ENCODE measurements at places on chromosomes 7 and 10.

DNA sequence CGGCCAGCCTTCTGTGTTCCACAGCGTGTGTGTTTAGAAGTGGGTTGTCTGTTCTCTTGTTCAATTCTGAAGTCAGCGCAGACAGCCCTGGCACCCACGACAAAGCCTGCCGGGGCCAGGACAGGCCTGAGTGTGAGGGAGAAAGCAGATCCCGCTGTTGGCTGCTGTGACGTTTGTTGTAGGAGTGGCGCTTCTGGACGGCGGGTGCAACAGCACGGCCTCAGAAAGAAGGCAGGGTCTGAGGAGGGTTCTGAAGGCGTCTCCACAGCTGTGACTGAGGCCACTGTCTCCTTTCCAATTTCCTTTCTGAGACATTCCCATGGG, 76.2 kb downstream of the VIPR2 start:
- DNase-seq, result no peak

- DNase-seq, result no peak
Measured at GRCh38 chr7:105149827-105150226, 135.8 kb downstream of the KMT2E start.

- DNase-seq, result no peak
Measured at GRCh38 chr7:139749545-139749944, 28.3 kb downstream of the HIPK2 start.

DNA sequence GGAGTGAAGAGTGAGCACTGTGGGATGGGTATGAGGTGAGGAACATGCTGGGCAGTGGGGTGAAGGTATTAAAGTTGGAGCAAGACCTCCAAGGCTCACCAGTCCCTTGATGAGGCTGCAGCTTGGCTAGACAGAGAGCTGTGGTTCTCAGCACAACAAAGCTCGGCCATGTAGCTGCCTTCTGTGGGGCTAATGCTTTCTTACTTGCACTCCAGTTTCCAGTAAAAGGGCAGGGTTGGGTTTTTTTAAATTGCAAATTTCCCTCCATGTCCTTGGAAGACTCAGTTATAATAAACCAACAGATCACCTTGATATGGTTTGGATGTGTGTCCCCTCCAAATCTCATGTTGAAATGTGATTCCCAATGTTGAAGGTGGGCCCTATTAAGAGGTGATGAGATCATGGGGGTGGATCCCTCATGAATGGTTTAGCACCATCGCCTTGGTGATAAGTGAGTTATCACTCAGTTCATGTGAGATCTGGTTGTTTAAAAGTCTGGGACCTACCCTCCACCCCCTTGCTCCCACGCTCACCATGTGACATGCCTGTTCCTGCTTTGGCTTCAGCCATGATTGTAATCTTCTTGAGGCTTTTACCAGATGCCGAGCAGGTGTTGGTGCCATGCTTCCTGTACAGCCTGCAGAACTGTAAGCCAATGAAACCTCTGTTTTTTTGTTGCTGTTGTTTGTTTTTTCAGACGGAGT, 55.9 kb downstream of the ATXN7L1 start:
- no peak for DNase-seq

DNA sequence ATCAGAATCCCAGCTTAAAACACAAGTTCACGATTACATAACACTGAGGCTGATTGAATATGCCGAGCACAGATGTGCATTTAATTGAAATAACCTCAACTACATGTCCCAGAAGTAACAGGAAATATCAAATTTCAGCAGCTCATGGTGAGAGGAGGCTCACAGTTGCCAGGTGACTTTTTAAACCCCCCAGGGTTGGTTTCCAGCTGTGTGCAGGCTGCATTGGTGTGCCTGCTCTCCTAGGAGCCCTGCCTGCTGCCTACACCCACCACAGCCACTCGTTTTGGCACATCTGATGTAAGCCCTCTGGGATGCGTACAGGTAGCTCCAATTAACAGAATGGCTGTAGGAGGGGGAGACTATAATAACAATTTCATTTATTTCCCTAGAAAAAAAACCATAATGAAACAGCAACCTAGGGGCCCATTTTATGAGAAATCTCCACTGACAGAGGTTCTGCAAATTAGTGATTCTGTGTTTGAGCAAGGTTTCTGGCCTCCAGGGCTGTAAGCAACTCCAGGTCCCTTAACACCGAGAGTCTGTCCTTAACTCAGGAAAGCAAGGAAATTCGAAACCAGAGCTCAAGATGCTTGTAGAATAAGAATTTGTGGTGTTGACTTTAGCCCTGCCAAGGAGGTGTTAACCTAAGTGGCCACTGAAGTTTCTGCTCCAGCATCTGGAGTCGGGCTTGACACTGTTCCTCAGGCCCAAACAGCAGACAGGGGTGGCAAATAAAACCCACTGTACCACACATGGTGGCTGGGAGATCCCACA, 161.9 kb downstream of the BMPER start:
- no peak for DNase-seq

GRCh38 chr10:74234569-74234968, 83.5 kb downstream of the ADK start:
- no peak for DNase-seq

DNA sequence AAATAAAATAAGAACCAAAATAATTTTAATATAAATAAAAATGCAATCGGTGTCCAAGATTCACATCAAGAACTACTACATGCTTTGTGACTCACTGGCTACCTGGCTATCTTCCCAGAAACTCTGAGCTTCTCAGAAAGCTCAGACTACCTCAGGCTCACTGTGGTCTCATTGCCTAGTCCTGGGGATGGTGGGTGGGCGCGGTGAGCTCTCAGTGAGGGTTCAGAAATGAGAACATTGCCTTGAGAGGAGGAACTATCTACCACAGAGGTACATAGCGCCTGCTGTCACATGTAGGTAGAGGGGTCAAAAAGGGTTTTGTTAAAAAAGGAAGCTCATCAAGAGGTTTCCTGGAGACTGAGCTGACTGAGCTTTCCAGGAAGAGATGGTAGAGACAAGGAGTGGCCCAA, 108.0 kb downstream of the WDFY4 start:
- DNase-seq, result no peak

GRCh38 chr7:9835199-9835598, 1138.5 kb upstream of the PHF14 start:
- DNase-seq, result no peak

GRCh38 chr10:60235001-60235400, 154.7 kb downstream of the ANK3 start:
- no peak for DNase-seq

- DNase-seq, result no peak
Measured at GRCh38 chr7:26930201-26930600, 65.8 kb upstream of the SKAP2 start.

DNA sequence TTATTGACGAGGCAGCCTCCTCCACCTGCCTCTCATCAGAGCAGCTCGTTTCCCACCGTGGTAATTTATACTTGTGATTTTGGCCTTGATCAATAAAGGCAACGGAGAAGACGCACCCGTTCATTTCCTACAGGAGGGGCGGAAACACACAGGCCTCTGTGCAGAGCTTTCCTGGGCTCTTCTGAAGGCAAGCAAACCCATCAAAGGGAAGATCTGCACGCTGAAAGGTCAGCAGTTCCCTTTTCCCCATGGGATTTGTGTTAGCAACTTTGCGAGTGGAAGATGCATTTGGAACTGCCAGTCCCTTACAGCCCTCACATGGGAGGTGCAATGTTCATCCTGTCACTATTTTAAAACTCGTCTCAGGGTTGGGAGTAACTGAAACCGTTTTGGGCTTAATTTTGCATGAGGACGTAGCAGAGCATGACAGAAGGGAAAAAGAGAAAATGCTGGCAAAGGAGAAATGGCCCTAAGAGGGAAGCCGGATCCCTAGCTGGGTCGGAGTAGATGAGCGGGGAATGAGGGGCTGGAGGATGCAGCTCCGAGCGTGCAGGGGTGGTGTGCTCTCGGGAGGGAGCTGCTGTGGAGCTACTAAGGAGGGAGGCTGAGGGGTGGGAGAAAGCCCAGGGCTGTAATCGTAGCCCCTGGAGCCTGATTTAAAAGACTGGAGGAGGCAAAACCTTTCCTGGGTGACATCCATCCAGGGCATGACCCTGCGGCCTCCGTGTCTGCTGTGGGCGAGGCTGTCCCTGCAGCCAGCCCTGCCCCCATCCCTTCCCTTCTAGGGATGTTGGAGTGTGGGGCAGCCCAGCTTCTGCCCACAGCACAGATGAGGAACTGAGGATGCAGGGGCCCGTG, 111.1 kb upstream of the FAM20C start:
- no peak for DNase-seq

DNA sequence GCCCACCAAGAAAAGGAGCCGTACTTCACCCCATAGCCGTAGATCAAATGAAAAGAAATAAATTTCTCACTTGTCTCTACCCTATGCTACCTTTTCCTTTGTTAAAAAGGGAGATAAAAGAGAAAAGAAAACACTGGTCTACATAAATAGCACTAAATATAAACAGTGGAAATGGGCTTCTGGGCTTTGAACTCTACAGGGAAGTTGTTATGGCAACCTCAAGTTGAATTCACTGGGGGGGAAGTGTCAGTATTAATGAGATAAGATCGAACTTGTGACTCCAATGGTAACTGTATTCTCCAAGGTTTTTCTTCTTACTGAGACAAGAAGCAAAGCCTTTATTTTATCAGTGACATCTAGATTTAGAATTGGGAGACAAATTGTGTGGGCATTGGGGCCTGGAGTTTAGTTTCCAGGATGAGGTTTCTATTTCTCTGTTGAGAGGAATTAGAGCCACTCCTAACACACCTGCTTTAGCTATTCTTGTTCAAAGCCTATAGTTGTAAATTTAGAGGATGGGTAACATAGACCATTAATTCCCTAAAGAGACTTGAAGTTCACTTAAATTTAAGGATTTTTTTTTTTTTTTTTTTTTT, 604.3 kb upstream of the GALNT17 start:
- no peak for DNase-seq

GRCh38 chr10:21213381-21213780, 312.1 kb downstream of the SKIDA1 start:
- DNase-seq, result no peak

All from activated gamma-delta T cell (primary cell).